OCI-M1 (cell line): ENCODE measurements at places on chromosomes 6 and 20.

DNA sequence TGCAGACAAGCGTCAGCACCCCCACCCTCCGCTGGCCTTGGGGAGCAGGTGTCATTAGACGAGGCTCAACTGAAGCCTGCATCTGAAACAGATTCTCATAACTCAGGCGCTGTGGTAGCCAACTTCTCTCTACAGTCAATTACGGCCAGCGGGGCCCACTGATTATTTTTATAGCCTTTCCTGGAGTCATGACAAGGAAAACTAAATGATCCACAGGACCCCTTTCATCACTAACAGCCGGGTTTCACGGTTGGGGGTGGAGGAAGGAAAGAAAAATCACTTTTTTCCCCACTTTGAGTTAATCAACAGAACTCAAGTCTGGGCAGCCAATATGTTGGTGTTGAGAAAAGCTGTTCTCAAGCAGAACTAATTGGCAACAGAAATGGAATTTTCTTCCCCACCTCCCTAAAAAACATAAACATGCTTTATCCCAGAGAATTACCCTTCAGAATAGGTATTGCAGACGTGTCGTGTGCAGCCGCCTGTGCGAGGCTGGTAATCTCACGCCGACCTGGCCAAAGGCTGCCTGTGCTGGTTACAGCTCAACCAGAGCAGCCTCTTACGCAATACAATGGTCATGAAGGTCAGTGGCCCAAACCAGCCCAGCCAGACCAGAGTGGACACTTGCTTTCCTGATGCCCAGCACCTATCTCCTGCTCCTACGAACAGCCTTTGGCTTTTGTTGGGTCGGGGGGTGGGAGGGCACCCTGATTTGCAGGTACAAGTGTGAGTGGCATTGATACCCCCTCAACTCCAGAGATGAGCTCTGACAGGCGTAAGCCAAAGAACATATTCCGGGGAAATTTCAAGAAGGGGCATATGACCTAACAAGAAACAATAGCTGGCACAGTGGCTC, 11.0 kb downstream of the RIPOR3 start:
- no peak for DNase-seq

- peak; percentile 67 for DNase-seq
Observed at GRCh38 chr6:53651764-53652401, 13.7 kb downstream of the KLHL31 start.

DNA sequence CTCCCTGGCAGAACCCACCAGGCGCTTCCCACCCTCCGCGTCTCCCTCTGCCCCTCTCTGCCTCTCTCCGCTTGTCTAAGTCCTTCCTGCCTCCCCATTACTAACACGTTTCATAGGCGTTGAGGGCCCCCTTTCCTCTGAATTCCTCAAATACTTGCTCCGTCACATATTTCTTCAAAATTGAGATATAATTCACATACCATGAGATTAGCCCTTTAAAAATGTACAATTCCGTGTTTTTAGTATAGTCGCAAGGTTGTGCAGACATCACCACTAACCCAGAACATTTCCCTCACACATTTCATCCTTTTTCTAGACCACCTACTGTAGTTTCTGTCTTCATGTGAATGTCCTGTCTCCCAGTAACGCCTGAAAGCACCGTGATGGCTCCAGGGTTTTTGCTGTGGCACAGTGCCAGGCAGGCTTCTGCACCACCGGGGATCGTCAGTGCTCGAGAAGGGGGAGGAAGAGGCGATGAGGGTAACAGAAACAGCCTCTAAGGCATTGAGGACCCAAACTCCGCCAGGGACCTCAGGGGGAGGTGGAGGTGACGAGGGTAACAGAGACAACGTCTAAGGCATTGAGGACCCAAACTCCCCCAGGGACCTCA, 141.9 kb upstream of the SNX9 start:
- DNase-seq, result no peak

- DNase-seq, result peak; percentile 73
Observed at GRCh38 chr6:107079429-107079828, 35.9 kb downstream of the BEND3 start.

GRCh38 chr6:129248946-129249345, 366.0 kb downstream of the LAMA2 start:
- DNase-seq, result no peak

DNA sequence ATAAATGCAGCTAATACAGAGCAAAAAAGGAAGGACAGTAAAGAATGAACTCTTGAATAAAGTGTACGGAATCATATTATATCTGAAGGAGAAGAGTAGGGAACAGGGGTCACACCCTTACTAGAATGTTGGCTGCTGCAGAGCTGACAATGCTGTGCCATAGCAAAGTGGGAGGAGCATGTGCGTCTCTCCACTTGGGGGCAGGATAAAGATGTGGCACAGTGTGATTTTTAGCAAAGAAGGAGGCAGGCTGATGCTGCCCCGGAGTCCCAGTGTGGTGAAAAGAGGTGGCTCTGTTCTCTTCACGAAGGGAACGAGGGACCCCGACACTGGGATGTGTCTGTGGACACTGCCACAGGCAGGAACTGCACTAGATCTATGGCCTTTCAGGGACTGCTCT, 67.5 kb downstream of the INSM1 start:
- no peak for DNase-seq

GRCh38 chr6:43412541-43412940, 14.8 kb upstream of the ABCC10 start:
- no peak for DNase-seq

DNA sequence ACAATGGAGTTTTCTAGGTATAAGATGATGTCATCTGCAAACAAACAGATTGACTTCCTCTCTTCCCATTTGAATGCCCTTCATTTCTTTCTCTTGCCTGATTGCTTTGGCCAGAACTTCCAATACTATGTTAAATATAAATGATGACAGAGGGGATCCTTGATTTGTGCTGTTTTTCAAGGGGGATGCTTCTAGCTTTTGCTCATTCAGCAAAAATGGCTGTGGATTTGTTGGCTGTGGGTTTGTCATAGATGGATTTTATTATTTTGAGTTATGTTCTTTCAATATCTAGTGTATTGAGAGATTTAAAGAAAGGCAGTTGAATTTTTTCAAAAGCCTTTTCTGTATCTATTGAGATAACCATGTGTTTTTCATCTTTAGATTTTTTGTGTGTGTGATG, 662.4 kb upstream of the EYS start:
- DNase-seq, result no peak

- no peak for DNase-seq
Observed at GRCh38 chr20:12036142-12036541, 118.4 kb downstream of the BTBD3 start.

GRCh38 chr6:159983641-159984080, 14.8 kb downstream of the IGF2R start:
- peak; percentile 72 for DNase-seq

DNA sequence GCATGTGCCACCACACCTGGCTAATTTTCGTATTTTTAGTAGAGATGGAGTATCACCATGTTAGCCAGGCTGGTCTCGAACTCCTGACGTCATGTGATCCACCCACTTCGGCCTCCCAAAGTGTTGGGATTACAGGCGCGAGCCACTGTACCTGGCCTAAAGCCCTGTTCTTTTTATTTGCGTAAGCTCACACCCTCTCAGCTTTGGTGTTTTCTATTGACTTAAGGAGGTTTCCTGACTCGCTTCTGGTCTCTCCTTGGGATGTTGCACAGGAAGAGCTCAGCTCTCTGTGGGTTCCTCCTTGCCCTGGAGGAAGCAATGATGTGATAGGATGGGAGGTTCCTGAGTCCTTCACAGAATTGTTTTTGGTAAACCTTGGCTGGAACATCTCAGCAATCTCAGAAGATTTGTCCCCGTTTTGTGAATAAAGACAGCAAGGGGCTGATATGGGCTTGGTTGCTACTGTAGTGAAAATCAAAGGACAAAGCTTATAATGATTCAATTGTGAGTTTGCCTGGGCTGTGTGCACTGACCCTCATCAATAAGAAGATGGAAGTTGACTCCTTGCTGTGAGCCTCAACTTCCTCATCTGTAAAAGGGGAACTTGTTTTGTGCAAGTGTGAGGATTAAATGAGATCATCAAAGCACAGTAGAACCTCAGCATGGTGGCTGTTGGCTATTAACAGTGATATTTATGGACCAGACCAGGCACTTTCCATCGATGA, 27.0 kb downstream of the TOX2 start:
- peak; percentile 48 for DNase-seq
